ENCODE measurements at places on chromosomes 12 and 14. TPM values are rescaled to one million over a fixed set of nuclear protein-coding genes. Genes with fewer than 3 reads are reported as not detected.

- peak; percentile 13 for DNase-seq
These were observed 26.6 kb downstream of the PIGH start for GRCh38 chr14:67573228-67574010.

GRCh38 chr12:15863984-15864383, 18.2 kb upstream of the STRAP start:
- DNase-seq: no peak

GRCh38 chr12:122250047-122250446, 16.2 kb downstream of the VPS33A start:
- no peak for DNase-seq

DNA sequence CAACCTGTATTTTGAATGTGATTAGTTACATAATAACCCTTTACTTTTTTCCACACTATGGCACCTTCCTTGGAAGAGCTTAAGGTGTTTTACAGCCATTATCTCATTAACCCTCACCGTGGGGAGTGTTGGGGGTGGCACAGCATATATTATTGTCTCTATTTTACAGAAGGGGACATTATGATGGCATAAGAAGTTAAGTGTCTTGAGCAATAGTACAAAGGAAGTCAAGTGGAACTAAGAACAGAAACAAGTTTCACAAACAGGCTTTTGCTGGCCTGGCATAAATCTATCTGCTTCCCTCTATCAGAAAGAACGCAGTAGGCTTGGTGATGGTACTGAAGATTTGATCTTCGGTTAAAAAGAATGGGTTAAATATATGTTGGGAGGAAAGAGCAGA, 169.7 kb upstream of the OTX2 start:
- no peak for DNase-seq

GRCh38 chr12:118274066-118274465, 98.6 kb downstream of the TAOK3 start:
- DNase-seq: no peak

- no peak for DNase-seq
These were observed 49.9 kb downstream of the PPP2R5E start for GRCh38 chr14:63493246-63493645.

GRCh38 chr14:100606687-100607610, 19.7 kb upstream of the BEGAIN start:
- no peak for DNase-seq

- no peak for DNase-seq
These were observed 127.0 kb downstream of the APAF1 start for GRCh38 chr12:98771811-98772752.

DNA sequence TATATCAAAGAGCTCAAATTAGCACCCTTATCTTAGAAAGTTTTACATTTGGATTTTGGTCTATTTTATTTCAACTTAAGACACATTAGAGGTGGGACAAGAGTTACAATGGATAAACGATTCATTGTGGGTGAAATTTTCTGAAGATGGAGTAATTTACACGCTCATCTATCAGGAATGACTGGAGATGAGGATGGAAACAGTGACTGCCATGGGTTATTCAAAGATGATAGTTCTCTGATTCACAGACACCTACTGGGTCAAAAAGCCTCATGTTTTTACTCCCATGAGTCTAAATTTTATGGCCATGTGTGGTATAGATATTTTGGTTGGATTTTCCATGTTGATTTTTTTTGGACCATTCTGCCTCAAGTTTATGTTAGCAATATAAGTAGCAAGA, 22.1 kb downstream of the SAMD4A start:
- DNase-seq: no peak

GRCh38 chr12:66203820-66204219, 14.8 kb downstream of the IRAK3 start:
- DNase-seq: no peak

- no peak for DNase-seq
These were observed 163.4 kb downstream of the SAMD4A start for GRCh38 chr14:54730156-54730961.

- DNase-seq: no peak
These were observed 260.9 kb upstream of the USP15 start for GRCh38 chr12:61999311-61999710.

DNA sequence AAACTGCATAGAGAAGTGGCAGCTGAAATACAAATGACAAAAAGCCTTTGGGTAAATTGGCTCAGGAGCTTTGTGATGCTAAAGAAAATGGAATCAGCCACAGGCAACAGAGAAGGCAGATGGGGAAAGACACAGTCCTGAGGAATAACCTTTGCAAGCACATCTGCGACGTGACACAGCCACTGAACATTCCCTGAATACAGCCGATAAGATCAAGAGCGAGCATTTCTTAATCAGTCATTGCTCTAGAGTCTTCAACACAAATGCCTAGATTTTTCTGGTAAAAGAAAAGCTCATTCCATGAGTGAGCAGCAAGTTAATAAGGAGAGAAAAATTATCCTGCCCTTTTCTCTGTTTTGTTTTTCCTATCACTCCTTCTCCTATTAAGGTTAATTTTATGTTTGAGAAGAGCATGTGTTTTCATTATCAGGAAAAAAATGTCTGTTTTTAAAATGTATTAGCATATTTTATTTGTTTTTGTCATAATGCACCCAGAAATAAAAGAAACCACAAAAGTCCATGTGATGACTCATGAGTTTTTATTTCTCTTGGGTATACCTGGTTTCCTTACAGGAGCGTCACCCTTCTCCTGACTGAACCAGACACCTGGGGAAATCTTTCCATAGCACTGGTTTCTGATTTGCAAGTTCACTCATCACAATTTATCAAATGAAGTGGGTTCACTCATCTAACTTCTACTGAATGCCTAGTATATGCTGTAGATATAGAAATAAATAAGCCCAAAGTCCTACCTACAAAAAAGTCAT, 45.4 kb upstream of the PCED1B start:
- no peak for DNase-seq

Gene RASSF9
- 0.20 TPM for total RNA-seq

Gene CLEC4E
- total RNA-seq: not detected

Gene TCL1B
- total RNA-seq: not detected

Gene CPNE6
- not detected for total RNA-seq

Gene LGR5
- 28.0 TPM for total RNA-seq

Gene SLC7A7
- total RNA-seq: 380 TPM

Gene ASPG
- not detected for total RNA-seq

All from Caco-2 (cell line).